ENCODE measurements at places on chromosomes 3 and 15. TPM values are rescaled to one million over a fixed set of nuclear protein-coding genes. Genes with fewer than 3 reads are reported as not detected.

CLDN1 gene
- total RNA-seq = 7.3 TPM

MST1R gene
- 24.5 TPM for total RNA-seq

ZNF654 gene
- 4.9 TPM for total RNA-seq

GOLGA8G gene
- not detected for total RNA-seq

TPRG1 gene
- 24.5 TPM for total RNA-seq

GP9 gene
- total RNA-seq = 4.3 TPM

SAXO2 gene
- 10.6 TPM for total RNA-seq

GRCh38 chr3:16945330-16945729 is 60.6 kb downstream of the PLCL2 start:
- DNase-seq = no peak

DNA sequence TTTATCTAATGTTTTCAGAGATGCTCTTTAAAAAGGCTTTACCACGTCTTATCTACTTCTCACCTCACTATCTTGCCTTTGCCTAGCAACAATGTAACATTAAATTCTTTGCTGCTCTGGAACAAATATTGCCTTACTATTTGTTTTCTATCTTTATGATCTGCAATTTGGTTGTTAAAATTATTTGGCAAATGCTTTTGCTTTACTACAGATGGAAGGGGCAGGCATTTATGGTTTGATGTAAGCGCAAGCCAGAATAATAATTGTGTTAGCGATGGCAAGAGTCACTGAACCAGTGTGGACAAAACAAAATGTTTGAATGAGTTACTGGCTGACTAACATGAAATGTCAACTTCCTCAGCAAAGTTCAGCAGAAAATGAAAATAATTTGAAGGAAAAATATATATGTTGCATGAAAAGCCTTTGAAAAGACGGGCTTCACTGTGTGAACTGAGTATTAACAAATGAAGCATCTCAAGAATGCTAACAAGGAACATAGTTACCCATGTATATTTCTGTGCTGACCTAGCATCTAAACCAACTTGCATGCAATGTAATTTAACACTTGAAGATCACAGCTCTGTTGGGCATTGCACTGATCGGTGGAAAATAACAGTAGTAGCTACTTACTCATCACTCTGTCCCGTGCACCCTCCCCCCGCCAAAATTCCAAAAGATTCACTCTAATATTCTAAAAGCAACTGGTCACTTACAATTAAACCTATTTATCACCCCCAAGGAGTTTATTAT is 454.0 kb upstream of the ARHGEF26 start:
- DNase-seq = no peak

DNA sequence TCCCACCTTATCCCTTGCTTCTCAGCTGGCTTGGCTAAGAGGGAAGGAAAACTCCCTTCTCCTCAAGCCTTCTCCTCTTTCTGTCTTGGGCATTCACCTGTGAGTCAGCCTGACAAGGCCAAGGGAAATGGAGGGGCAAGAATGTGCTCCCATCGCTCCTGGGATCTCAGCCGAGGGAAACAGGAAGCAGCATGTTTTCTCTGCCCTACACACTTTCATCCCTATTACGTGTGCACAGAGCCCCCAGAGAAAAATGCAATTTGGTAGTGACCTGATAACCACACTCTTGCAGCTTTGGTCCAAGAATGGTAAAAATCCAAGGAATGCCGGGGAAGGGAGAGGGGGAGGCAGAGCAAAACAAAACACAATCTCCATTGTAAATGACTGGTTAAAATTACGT is 32.9 kb upstream of the MTMR10 start:
- no peak for DNase-seq

GRCh38 chr3:47984075-47984728 is 32.0 kb downstream of the MAP4 start:
- DNase-seq = no peak

- no peak for DNase-seq
These were observed 158.7 kb downstream of the SUCLG2 start for GRCh38 chr3:67495751-67496150.

DNA sequence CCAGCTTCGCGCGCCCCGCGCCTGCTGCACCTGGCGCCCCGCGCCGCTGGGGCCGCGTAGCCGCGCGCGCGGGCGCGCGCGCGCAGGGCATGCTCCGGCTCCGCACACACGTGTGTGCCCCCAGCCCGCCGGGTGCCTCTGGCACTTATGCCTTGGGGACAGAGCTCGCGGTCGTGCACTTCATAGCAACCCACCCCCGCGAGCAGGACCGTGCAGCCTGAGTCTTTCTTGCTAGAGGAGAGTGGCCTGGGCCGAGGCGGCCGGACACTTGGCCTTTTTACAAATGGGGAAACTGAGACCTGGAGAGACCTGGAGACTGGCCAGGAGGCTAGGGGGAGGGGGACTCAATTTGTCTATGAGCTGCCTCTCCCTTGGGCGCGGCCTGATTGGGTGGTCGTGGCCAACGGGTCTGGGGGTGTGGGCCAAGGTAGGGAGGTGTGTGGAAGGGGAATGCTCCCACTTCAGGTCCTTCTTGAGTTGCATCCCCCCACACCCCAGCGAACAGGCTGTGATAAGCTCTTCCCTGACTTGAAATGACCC is 562 bp downstream of the NBEAL2 start:
- DNase-seq = no peak

DNA sequence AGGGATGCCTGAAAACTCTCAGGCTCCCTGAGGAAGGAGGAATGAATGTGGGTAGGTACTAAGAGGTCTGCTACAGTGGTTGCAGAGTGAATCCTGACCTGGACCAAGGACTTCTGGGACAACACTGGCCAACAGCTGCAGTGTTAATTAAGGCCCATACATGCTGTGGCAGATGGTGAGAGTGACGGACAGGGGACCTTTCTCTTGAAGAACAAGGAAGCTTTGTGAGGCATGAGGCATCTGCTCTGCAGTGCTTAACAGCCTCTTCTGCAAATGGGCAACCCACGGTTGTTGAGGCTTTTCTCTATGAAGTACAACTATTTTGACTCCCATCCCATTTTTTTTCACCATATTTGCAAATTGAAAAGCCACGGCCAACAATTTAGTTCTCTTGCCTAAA is 26.6 kb upstream of the ACAN start:
- no peak for DNase-seq

DNA sequence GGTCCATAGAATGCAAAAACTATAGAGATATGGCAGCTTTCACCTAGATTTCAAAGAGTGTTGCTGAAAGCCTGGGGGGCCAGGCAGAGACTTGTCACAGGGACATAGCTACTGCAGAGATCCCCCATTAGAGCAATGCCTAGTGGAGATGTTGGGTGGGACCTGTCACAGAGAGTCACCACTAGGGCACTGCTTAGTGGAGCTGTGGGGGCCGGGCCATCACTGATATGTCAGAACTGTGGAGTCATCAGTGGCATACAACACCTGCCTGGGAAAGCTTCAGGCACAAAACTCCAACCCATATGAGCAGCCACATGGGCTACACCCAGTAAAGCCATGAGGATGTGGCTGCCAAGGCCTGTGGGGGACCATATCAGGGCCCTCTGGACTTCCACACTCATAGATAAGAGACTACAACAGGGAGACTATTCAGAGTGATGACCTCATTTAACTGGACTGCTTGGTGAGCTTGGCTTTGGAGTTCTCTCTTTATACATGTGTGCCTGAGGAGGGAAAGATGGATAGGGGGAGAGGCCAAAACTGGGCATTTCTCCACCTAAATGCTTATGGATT is 176.3 kb downstream of the ZNF621 start:
- no peak for DNase-seq

DNA sequence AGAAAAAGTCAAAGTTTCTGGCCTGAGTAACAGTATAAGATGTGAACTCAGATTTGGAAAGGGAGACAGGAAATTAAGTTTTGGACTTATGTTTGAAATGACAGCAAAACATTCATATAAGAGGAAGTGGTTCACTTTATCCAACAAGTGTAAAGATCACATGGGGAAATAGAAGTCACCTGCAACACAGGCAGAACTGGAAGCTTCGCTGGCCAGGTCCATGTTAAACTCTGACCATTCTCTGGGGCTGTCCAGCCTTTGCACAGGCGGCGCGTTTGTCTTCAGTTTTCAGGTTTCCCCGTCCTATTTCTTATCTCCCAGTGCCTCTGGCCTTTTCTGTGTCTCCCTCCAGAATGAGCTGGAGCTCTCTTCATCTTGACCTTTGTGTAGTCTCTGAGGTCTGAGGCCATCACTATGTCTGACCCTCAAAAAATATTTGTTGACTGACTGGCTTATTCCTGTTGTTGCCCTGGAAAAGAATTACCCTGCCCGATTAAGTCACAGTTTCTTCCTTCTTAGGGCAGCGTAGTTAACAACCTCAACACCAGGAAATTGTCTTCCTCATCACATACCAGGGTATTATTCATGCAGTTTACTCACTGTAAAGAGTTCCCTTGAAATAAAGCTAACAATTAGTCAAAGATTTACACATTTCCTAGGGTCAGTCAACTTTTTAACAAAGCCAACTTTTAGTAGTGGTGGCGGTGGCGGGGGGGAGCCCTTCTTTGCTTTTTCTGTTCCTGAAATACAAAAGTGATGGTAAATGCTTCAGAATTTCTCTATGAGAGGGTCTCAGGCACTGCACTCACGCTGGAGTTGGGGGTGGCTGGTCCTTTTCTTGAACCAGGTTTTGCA is 959 bp upstream of the RASA2 start:
- no peak for DNase-seq

- peak; percentile 15 for DNase-seq
These were observed 137.7 kb downstream of the RAB11A start for GRCh38 chr15:66006986-66007385.

DNA sequence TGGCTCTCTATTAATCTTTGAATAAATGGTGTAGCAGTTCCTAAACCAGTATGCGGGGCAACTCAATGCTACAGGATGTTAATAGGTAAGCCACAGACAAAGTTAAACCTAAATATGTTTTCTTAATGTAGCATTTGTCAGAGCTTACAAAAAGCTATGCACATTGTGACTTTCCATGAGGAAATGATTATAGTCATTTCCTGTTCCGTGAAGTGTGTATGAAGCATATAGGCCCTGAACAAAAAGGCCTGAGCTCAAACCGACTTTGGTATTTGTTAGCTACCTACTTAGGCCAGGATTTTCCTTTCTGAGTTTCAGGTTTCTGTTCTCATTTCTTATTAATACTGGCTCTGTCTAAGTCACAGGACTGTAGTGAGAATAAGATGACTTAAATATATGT is 14.2 kb downstream of the ZNF80 start:
- DNase-seq = no peak

DNA sequence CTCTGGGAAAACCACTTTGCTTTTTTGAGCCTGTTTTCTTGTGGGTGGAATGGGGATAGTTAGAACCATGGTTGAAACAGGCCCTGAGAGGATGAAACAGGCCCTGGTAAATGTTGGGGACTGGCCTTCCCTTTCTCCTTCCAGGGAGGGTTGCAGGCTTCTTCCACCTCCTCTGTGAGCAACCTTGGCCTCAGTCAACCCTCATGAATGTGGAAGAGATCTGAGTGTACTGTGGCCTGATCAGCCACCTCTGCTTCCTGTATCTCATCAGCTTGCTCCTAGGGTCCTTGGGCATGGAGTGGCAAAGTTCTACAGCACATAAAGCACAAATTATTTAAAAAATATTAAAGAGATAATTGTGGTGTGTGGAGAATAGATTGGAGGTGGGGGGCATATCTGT is 17.6 kb upstream of the TRH start:
- no peak for DNase-seq

GRCh38 chr3:157121522-157121921 is 38.4 kb downstream of the CCNL1 start:
- DNase-seq = no peak

GRCh38 chr15:20409247-20409646 is 132.4 kb downstream of the GOLGA6L6 start:
- no peak for DNase-seq

DNA sequence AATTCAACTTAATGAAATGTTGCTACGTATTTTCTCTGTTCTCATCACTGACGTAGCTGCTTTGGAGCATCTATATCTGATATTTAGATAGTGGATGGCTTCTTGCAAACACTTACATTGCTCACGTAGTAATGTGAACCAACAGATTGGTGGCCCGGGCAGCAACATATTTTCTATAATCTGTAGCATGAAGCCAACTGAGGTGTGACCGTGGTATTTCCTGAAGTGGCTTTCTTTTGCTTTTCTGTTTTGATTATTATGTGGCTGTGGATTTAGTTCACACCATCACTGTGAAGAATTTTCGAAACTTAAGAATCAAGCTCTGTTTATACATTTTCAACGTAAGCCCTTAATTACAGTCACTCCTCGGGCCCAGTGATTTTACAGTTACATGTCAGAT is 288.5 kb downstream of the LPP start:
- DNase-seq = no peak

- DNase-seq = no peak
These were observed 41.5 kb upstream of the RAF1 start for GRCh38 chr3:12705374-12705926.

DNA sequence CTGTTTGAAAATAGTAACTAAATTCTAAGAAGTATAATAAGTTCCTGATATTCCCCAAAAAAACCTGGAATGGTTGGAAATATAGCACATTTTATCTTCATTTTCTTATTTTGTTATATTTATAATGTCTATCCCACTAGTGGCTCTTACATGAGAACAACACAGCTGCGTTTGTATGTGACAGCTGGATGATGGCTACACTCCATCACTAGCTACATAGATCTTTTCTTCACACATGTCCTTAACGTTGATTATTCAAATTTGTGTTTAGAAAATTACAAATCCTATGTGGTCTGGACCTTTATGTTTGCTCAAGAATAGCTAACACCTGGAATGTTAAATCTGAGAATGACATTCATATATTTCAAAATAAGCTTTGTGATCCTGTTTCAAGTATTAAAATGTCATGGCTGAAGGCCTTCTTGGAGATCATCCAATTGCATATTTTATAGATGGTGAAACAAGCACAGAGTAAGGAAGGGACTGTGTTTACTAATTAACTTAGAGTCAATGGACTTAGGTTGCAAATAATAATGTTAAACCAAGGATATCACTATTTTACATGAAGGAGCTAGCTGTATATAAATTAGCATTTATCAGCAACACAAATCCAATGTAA is 60.8 kb downstream of the ATP13A5 start:
- DNase-seq = no peak

- peak; percentile 95 for DNase-seq
These were observed at the start of gene IGF2BP2 for GRCh38 chr3:185825006-185825638. TSS of gene IGF2BP2 (minus strand) at chr3:185825042. CDS start at chr3:185824960, 82 bp downstream.

- DNase-seq = no peak
These were observed 25.2 kb downstream of the PAQR5 start for GRCh38 chr15:69323893-69324430.

DNA sequence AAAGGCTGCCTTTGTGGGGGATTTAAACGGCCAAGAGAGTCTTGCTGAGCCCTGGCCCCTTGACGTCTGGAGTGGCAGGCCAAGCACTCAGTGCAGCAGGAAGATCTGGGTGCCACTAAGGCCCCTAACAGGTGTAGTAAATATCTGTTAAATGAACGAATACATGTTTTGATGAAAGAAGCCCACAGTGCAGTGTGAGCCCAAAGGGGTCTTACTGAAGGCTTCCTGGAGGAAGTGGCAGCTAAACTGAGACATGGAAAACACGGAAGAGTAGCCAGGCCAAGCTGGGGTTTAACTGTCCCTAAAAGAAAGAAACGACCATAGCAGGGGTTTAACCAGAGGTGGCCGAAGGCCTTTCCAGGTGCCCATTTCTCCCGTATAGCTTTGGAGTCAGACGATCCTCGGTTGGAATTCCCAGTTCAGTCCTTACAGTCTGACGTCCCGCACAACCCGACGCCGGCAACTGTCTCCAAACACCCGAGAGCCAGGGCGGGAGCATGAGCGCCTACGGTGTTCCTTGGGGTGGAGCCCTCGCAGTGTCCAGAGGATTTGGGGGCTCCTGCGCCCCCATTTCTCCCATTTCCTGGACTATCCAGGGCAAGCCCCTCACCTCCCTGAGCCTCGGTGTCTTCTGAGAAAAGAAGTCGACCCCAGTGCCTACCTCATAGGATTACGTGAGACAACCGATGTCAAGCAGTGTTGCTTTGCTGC is 910 bp upstream of the ABHD6 start:
- peak; percentile 36 for DNase-seq
